Left hindlimb (tissue), 1 donor: ENCODE measurements at places on chromosomes 6 and 20.
A peak's percentile ranks its signal among the peaks of the same experiment; 100 is the strongest.

GRCh38 chr6:38933426-38933825 is 115.2 kb upstream of the GLP1R start:
- no peak for DNase-seq

- DNase-seq: no peak
Observed at GRCh38 chr6:33856655-33857054, 52.9 kb upstream of the MLN start.

GRCh38 chr20:51562332-51563173 is 20.0 kb upstream of the NFATC2 start:
- peak; percentile 98 for DNase-seq

DNA sequence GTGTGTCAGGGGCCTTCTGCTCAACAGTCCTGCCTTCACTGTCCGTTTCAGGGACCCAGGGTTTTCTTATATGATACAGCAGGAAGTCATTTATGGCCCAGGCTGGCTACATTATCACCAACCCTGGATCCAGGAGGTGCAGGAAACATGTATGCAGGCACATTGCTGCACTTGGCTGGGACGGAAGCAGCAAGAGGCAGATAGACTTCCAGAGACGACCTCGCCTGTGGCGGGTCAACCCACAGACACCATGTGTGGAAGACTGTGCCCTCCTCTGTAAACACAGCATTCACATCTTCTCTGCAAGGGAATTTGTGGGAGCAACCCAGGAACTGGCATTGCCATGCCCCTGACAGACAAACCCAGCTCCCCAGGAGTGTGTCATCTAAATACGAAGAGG is 43.7 kb downstream of the TBC1D7 start:
- no peak for DNase-seq

DNA sequence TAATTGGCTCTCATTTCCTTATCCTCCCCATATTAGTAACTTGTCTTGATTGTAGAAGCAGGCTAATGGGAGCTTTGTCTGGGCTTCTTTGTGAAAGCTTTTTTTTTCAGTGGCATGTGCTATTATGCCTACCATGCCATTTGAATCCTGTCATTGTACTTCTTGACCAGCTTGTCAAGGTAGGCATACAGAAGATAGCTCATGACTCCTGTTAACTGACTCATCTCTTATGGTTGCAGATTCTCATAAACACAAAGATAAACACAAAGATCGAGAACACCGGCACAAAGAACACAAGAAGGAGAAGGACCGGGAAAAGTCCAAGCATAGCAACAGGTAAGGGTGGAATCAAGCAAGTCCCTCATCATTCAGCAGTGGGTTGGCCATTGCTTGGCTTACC is 32.5 kb downstream of the TOP1 start:
- DNase-seq: no peak

DNA sequence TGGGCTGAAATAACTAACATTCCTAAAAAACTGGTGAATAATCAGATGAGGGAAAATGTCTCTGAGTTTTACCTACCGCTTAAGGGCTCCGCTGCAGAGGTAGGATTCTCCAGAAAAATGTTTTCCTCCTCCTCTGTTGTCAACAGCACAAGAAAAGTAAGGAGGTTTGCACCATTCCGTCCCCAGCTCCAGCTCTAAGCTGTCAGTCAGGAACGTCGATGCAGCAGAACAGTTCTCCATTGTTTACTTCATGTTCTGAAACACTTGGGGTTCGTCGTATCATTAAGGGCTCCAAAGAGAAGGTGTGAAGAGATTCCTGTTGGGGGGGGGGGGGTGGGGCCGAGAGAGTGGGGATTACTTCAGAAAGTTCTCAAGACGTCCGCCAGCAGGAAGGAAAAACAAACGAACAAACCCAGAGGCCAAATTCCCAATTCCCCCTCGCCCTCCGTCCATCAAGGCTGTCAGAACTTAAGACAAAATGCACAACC is 734 bp downstream of the MMS22L start:
- DNase-seq: peak; percentile 28

DNA sequence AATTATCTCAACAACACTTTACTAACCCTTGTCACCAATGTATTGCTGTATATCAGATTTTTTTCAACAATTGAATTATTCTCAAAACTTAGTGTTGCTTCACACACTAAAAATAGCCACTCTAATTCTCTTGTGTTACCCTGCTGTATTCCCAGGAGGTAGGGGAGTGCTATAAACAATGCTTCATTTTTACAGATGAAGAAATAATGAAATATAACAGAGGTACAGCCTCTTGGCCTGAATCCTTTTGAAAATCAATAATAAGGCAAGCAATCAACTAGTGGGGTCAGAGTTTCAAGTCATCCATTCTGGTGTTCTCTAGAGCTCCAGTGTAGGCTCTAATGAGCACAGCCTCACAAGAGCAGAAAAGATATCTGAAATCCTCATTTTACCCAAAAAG is 10.9 kb downstream of the HIVEP2 start:
- DNase-seq: no peak

DNA sequence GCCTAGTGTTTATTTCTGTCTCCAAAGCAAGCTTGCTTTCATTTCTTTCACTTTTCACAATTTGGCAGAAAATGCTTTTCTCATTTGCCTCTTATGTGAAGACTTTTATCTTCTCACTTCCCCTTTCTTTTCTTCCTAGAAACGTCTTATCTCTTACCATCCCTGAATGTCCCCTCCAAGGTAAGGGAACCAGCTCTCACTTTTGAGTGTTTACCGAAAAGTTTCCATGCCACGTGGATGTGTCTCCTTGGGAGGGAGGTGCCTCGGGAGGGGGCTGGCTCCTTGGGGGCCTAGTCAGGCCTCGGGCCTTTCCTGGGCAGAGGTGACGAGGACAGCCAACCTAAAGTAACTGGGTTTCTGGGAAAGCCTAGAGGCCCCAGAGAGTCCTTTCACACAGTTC is 127.4 kb downstream of the CD24 start:
- no peak for DNase-seq

GRCh38 chr6:98657764-98658163 is 176.6 kb upstream of the POU3F2 start:
- peak; percentile 28 for DNase-seq

GRCh38 chr6:122276637-122277036 is 122.8 kb upstream of the HSF2 start:
- no peak for DNase-seq

- peak; percentile 97 for DNase-seq
Observed at GRCh38 chr20:50415516-50416268, 94.5 kb upstream of the PTPN1 start.

DNA sequence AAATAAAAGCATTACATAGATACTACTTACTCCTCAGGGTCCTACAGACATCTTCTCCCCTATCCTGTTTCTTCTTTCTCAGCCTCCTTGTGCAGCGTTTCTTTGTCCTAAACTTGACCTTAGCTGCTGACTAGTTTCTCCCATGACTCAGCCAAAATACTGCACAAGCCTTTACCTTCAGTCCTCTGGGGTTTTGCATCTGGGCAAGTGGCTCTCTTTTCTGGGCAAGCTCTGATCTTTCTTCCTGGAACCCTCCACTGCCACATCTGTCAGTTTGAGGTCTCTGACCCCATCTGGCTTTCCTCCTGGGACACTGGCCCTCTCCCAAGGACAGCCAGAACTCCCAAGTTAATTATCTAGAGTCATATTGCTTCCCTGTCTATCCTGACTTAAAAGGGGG is 838.4 kb downstream of the DHX35 start:
- DNase-seq: no peak

DNA sequence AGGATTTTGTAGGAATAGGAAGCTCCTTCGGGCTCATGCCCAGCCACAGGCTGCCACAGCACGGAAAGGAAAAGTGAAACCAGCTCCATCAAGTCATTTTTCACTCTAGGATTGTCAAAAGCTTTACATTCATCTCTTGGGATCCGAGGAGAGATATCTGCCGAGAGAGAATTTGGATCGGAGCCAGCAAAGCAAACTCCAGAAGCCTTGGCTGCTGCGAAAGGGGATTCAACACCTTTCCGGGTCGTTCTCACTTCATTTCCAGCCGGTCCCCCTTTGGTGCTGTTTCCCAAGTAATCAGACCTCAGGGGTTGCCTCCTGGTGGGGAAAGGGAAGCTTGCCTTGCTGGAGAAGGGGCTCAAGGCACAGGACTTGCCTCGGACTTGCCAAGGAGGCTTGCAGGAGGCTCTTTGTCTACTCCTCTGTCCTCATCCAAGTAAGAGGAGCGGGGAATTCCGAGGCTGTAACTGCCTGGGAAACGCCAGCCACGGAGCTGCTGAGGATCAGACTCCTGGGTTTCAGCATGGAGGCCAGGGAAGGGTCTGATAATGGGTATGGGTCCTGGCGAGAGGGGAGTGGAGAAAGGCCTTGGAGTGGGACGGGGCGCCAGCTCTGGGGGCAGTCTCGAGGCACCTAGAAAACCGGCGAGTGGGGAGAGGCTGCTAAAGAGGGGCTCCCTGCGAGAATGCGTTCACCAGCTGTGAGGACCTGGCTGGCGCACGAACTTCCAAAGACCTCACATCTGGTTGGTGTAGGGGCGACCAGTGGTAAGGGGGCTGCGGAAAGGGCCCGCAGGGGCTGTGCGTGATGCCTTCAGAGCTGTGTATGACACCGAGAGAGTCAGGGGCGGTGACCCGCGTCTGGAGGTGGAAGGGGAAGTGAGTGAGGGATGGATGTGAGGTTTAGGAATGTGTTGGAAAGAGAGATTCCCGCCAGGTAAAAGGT is 702 bp downstream of the ETV7 start:
- DNase-seq: peak; percentile 43

GRCh38 chr20:10023911-10024310 is 10.9 kb upstream of the ANKEF1 start:
- DNase-seq: no peak

- peak; percentile 42 for DNase-seq
Observed at GRCh38 chr20:33443006-33443511, 504 bp downstream of the SNTA1 start.

DNA sequence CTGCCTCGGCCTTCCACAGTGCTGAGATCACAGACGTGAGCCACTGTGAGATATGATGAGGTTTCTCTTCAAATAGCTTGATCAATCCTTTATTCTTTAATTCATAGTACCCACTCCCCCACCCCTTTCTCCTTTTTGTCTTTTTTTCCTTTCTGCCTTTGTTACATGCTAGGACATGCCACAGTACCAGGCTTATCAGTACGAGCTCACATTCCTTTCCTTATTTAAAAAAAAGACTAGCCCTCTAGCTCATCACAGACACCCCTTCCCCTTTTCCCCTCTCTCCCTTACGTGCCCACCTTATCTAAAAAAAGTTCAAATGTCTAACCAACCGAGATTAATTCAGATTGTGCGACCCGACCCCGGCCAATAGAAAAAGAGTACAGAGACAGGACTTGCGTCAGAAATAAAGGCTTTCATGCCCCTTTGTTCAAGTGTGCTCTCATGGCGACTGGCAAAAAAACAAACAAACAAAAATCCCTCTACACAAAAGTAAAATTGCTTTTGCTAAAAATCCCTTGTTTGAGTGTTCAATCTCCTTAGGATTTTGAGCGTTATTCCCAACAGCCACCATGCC is 49.2 kb downstream of the MRAP2 start:
- no peak for DNase-seq

GRCh38 chr6:131877999-131878789 is 70.4 kb downstream of the ENPP1 start:
- no peak for DNase-seq

GRCh38 chr20:2596673-2597279 is 55.7 kb upstream of the NOP56 start:
- no peak for DNase-seq

GRCh38 chr6:346386-347030 is 45.0 kb upstream of the IRF4 start:
- DNase-seq: no peak

DNA sequence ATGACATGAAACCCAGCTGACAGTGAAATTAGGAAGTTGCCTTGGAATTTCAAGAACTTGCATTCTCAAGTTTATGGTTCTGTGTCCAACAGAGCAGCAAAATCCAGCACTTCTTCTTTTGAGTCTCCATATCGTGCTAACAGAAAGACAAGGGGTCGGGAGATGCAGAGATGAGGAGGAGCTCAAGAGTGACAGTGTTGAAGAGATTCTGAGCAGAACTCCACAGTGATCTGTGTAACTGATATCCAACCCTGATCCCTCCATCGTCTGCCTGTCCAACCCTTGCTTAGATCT is 21.2 kb upstream of the BTN1A1 start:
- DNase-seq: no peak

DNA sequence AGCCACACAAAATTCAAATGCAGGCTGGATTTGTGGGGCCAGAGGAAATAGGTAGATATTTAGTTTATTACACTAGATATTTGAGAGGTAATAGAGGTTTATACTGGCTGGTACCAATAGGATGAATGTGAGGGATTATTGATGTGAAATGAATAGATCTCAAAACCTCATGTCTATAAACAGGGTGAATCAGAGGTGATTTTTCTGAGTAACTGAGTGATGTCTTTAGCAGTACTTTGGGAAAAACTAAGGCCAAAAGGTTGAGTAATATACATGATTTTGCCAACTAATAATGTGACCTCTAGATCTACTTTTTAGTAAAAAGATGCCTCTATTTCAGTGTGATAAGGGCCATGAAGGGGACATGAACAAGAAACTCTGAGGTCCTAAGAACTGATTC is 86.8 kb downstream of the HAO1 start:
- no peak for DNase-seq

DNA sequence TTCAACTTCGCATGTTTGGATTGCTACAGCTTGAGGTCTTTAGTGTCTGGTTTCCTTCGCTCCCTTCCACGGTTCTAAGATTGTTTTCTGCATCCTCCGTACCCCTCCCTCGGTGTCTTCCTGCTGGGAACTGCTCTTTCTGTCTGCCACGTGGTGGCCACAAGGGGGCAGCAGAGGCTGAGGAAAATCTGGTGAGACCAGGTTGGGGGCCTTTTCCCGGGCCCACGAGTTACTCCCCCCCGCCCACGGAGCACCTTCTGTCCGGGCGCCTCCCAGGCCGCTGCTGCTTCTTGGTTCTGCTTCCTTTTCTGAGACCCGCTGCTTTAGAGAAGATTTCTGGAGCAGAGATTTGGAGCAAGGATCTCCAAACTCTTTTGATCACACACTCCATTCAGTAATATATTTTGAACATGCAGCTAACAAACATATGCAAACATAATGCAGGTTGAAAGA is 21.1 kb upstream of the NOTCH4 start:
- peak; percentile 88 for DNase-seq

DNA sequence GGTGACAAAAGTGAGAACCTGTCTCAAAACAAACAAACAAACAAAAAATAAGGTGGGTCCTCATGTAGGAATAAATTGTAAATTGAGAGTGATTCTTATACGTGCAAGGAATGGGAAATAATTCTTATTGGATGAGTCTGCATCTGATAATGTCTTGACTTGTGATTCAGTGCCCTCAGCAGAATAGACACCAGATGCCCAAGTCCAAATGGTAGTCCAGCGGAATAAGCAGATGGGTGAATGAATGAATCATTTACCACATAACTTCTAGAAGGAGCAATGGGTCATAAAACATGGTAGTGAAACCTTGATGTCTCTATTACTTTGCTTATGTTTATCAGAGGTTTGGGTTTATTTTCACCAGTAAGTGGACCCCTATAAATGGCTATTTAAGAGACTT is 747.7 kb downstream of the PHF3 start:
- DNase-seq: no peak

- no peak for DNase-seq
Observed at GRCh38 chr6:156268849-156269248, 508.3 kb upstream of the ARID1B start.

GRCh38 chr6:168133687-168134559 is 54.9 kb upstream of the FRMD1 start:
- no peak for DNase-seq

GRCh38 chr6:154229786-154230185 is 126.8 kb downstream of the IPCEF1 start:
- DNase-seq: no peak

- no peak for DNase-seq
Observed at GRCh38 chr6:45710304-45710821, 305.3 kb downstream of the CLIC5 start.
